Stimulated activated CD8-positive, alpha-beta memory T cell treated with anti-CD3 and anti-CD28 coated beads, Interleukin-4, amount 100 ng/mL, for 1 hour (primary cell): ENCODE measurements at places on chromosomes 7 and 10.

DNA sequence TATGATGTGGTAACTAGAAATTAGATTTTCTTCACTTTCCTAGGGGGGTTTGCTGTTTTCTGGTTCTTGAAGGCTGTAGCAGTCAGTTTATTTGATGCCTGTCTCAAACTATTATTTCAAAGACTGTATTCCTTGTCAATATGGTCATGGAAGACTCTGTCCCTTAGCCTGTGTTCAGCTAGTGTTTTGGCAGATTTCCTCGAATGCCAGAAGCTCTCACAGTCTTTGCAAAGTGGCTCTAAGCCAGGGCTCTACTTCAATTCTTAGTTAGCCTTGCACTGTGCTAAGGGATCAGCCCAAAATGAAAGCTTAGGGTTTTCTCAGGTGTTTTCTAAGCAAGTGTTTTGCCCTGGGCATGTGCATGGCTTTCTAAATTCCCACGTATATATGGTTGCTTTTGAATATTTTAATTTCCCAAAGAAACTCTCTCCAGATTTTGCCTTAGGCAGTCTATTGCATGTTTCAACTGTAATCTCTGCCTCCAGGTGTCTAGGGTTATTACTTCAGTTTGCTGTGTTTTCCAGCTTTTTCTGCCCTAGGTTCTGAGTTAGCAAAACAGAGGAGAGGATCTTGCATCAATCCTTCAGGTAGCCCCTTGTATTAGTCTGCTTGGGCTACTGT, 7.2 kb upstream of the C1GALT1 start:
- DNase-seq: no peak

DNA sequence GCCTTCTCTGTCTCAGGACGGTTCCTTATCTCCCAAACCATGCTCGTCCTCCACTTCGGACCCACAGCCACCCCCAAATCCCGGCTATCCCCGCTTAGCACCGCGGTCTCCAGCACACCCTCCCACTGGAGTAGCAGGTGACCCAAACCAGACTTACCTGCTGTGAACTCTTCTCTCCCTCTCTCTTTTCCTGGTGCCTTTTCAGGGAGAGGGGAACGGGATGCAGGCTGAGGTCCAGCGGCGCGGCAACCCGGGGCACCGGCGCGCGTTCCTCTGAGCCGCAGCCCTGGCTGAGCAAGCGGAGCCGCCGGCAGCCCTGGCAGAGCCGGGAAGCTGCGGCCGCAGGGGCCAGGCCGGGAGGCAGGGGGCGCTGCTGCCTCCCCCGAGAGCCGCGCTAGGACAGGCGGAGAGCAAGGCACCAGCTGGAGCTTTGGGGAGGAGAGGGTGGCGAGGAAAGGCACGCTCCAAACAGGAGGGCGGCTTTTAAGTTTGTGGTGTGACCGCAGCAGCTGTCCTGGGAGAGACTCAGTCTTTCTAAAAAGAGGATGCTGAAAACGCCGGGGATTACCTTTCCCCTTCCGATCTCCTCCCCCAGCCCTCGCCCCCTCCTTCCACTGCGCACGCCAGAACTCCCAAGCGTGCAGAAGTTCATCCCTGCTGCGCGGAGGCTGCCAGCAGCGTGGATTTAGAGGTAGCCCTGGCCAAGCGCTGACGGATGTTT, at the start of gene SEMA3D:
Gene SEMA3D (minus strand): TSS at position 536 of the 721 bp plus-strand sequence. CDS start 65,165 bp downstream, outside the sequence.
- no peak for DNase-seq

DNA sequence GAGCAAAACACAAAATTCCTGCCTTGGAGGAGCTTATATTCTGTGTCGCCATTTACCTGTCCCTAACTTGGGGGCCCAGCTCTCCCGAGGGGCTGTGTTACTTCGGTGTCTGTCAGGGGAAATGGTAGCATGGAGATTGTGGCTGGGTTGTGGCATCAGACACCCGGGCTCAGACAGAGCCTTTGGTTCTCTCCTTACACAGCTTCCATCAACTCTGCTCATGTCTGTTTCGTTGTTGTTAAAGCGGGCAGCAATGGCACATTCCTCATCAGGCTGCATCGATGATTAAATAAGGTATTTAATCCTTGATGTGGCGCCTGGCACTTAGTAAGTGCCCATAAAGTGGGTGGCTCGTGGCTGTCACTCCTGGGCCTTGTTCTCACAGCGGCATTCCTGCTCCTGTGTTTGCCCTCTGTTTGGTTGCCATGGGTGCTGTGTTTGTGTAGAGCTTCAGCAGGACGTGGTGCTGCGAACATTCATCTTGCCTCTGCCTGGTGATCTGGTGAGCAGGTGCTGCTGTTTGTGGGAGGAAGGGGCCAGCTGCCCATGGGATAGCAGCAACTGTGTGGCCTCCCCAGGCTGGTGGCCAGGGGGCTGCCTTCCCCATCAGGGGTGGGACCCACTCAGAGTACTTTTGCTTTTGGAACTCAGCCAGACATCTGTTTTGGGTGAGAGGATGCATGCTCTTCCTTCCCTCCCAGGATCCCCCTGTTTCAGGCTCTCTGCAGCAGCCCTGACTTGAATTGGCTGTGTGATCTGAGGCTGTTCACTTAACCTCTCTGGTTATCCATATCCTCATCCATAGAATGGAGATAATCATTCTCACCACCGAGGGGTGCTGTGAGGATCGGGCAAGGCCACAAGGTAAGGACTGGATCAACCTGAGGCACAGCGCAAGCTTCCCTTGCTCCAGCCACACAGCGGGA, 207.2 kb upstream of the SVIL start:
- DNase-seq: no peak

GRCh38 chr7:133529861-133530260, 277.0 kb downstream of the EXOC4 start:
- DNase-seq: no peak

DNA sequence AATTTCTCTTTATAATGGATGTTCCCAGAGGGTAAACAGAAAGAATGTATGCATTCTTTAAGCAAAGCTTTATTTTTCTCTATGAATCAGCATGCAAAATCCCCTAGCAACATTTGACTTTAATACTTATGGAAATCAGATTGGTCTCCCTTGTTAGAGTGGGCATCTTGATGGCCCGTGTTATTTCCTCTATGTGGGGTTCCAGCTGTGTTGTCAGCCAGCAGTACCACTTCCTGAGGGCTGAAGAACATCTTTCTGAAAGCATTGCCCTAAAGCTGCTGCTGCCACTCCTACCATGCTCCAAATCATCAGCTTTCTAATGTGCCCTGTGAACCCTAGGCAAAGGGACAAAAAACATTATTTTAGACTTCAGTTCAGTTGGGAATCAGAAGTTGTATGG, 70.4 kb upstream of the HECTD2 start:
- no peak for DNase-seq

DNA sequence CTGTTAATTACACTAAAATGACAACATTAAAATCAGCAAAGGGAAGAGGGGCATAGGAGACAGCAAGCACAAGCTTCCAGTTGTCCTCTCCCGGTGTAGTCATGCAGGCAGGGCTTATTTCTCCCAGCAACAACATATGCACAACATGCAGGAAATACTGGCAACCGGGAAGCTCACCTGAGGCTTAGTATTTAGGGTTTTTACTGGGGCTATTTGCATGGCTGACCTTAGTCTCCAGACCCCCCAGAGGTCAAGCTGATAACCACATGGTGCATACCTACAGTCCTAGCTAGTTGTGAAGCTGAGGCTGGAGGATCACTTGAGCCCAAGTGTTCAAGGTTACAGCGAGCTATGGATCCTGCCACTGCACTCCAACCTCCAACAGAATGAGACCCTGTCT, 12.8 kb upstream of the JMJD1C start:
- no peak for DNase-seq

DNA sequence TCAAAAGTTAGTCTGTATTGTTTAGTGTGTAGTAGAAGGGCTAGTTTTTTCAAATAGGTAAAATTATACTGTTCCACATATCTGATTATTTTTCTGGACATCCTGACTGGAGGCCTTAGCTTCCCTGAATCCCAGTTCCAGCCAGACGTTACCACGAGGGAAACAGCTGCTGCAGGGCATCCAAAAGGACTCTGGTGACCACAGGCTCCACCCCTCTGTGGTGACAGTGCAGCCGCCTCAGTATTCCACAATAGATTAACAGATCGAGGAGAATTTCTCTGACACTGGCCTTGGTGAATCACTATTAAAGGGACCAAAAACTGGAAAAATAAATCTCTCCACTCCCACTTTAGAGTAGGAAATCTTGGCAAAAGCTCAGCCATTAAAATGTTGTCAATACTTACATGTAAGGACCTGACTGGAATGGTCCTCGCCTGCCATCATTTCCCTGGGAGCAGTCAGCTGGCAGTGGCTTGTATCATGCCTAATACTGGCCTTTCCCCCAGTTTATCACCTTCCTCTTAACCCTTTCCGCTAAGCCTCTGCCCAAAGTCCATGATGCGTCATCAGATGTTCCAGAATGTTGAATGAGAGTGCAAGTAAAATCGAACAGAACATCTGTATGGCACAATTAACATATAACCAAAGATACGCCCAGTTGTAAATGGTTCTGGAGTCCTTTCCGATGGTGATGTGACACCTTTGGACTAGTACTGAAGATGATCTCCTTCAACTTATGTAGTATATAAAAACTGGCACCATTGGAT, 31.6 kb downstream of the ENO4 start:
- no peak for DNase-seq

DNA sequence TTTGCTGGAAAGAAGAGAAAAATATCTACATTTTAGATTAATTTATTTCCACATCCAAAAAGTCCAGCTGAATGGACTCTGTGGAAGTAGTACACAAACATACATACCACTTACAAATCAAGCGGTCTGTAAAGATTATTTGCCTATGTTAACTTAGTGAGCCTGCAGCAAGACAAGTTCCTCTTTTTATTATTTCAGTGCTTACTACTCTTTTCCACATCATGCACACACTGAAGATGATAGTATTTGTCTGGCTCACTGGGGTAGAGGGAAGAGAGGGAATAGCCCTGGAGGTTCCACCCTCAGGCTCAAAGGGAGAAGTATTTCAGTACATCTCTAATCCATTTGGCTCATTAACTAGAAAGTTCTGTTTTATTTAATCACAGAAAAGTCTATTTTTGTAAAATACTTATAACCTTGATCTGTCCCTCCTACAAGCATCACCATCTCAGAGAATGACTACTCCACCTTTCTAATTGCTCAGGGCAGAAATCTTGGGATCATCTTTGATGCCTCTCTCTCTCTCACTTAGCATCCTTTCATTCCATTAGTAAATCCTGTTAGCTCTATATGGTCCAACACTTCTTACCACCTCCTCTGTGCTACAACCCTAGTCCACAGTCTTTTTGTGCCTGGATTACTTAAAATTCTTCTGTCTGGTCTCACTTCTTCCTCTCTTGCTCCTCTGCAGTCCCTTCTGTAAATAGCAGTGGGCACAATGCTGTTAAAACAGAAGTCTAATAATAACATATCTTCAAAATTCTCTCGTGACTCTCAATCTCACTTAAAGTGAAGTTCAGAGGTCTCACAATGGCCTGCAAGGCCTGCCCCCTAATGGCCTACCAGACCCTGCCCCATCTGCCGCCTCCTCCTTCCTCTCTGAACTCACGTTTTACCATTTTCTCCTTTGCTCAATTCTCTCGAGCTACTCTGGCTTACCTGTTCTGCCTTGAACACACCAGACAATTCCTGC, 64.3 kb upstream of the CCDC6 start:
- no peak for DNase-seq

DNA sequence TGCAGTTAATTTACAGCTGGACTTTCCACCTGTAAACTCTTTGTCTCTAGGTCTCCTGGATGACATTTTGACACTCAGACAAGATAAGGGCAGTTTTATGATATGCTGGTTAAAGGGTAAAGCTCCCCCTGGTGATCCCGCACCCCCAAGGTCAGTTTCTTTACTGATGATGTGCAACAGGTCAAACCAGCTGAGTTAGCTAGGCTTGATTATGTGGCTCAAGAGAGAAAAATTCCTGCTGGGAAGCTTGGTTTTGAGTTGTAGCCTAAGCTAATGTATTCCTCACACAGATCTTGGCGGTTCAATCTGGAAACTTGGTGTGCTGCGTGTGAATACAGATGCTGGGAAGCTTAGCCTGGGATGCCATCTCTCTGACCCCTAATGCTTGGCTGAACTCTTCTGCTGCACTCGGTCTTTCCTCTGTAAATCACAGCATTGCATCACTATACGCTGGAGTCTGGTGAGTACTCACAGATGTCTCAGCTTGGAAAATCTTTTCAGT, 11.4 kb upstream of the AKR1D1 start:
- no peak for DNase-seq

- DNase-seq: no peak
Measured at GRCh38 chr10:82150123-82150900, 275.3 kb downstream of the NRG3 start.

DNA sequence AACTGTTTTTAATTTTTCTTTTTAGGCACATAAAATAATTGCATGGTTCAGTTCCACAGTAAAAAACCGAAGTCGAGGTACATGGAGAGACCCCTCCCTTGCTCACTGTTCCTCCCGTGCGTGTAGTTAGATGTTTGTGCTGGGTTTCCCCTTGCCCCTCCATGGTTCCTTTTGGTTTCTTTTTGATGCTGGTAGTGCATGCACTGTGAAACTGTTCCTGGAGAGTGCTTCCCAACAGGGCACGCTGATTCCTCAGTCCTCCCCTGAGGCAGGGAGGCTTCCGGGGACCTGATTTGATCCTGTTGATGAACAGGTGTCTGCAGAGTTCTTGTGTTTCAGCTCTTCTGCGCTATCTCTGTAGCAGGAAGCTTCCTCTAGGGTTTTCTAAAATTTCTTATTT, 69.5 kb downstream of the ADCY1 start:
- DNase-seq: no peak

DNA sequence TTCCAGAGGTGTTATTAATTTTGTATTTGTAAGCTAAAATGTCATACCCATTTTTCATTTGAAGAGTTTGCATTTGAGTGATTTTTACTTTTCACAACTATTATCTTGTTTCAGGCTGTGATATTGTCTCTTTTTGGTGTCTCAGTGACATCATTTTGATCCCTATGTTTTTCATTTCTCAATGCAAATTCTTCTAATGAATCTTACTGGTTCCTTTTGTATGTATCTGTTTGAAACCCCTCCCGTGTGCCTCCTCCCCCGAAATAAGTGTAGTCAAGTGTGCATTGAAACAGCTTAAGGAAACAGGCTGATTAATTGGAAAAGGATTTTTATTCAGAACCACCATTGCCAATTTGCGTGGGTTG, 77.8 kb downstream of the SHH start:
- no peak for DNase-seq

DNA sequence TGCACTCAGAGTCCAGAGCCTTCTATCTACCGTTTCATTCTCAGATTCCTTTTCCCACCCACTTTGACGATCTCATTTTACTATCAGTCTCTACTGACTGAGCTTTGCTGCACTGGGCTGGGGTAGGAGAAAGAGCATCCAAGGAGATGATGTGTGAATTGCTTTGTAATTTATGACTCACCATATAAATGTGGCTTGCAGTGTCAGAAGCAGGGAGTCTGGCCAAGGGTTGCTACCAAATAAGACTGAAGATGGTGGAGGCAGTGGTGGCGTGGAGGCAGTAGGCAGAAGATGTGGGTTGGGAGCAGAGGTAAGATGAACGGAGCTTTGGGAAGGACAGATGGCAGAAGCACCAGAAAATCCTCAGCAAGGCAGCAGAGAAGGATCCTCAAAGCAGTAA, 73.3 kb upstream of the AGK start:
- DNase-seq: no peak

- DNase-seq: no peak
Measured at GRCh38 chr7:156950381-156950858, 908 bp downstream of the NOM1 start.
